HCT116 (cell line): ENCODE measurements at places on chromosomes 3 and 15. TPM values are rescaled to one million over a fixed set of nuclear protein-coding genes. Genes with fewer than 3 reads are reported as not detected.

DNA sequence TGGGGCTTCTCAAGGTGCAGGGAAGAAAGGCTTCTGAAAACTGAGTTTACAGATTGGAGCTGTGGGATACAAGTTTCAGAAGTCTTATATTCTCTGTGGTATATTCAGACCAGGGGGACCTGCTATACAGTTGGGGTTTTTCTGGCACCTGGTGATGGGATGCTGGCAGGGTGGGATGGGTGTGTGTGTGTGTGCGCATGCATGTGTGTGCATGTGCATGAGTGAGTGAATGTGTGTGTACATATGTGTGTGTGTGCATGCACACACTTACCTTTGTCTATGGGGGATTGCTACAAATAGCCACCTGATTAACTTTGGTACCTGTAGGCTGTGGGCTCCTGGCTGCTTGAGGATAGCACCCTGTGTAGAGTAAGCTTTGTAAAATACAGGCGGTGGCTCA is 131.4 kb downstream of the PDCD6IP start:
- no peak for DNase-seq

- no peak for DNase-seq
Observed at GRCh38 chr15:96262549-96263489, 67.7 kb upstream of the NR2F2 start.

DNA sequence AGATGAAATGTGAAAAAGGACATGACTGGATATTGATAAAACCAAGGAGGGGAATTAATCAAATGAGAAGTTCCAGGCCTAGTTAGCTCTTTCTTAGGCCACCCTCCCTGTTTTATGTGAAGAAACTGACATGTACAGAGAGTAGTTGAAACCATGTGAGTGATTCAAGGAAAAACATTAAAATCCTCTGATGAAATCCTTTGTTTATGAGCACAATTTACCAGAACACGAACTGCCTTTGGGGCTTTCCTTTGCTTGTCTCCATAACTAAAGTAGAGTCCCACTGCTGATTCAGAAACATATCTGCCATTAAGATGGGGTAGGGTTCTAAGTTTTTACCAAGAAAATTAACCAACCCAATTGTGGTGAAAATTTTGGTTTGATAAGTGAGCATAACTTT is 558.3 kb downstream of the NR2F2 start:
- no peak for DNase-seq

- DNase-seq: no peak
Observed at GRCh38 chr15:39517122-39517855, 63.6 kb upstream of the THBS1 start.

GRCh38 chr15:40087068-40087810 is 21.4 kb downstream of the BMF start:
- DNase-seq: no peak

DNA sequence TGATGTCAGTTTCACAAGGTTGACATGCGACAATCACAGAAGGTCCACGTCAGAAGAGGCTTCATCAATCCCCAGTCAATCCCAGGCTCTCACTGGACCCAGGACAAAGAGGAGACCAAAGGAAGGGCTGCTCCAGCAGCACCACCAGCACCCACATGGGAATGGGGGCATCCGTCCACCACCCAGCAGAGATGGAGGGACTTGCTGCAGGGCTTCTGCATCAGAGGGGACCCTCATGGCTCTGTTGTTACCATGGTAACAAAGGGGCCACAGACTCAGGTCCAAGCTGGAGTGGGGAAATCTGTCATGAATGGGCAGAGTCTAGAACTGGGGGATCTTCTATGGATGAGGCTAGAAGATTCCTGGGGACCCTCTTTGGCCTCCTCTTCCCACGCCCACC is 13.1 kb downstream of the PLA2G4F start:
- DNase-seq: no peak

DNA sequence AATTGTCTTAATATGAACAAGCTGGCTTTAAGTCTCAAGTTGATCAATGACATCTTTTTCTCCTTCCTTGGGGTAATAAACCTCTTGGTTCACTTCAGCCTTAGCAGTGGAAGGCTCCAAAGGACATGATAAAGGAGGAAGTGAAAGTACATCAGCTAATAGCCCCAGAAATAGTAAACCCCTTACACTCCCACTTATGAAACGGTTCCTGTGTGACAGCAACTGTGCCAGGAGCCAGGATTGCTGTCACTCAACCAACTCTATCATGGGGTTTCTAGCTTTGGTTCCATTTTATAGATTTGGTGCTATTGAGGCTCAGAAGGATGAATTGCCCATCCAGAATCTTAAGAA is 216.7 kb downstream of the ABHD5 start:
- DNase-seq: no peak

- no peak for DNase-seq
Observed at GRCh38 chr3:40681658-40682055, 156.9 kb downstream of the ZNF621 start.

Gene SHF
- 2.6 TPM for total RNA-seq
